Left hindlimb (tissue), 1 donor: ENCODE measurements at places on chromosomes 16 and 17.

DNA sequence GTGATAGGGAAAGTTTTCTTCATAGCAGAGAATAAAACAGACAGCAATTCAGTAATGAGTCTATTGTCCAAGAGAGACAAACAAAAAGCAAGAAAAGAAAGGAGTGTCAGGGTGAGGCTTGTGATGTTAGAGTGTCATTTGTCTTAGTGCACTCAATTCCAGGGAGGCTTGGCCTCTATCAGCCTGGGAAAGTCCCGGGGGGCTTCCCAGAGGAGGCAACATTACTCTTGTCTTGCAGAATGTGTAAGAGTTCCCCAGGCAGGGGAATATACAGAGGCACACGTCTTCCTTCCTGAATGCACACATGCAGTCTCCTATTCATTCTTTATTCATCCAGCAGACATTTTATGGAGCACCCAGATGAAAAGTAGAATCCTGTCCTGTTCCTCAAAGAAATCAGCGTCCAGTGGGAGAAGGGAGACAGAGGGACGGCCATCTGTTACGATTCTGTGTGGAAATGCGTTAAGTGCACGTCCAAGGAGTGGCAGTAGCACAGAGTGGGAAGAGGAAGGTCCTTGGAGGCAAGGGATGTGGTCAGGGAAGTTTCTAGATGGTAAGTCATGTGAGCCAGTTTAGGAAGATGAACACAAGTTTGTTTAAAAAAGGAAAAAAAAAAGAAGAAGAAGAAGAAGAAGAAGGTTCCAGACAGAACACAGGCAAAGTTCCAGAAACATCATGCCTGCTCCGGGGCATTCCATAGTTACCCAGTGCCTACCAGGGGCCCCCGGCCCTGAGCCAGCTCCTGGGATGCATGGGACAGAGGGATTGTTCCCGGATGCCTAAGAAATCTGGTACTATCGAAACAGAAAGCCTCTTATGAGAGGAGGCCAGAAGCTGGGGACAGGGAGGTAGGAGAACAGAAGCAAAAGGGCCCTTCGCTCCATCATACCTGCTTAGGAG, 21.1 kb downstream of the CACNG4 start:
- no peak for DNase-seq

GRCh38 chr17:48671697-48672171, 45.6 kb upstream of the HOXB9 start:
- DNase-seq: peak; percentile 79

- DNase-seq: no peak
Measured at GRCh38 chr17:20159406-20160069, 150.4 kb downstream of the SPECC1 start.

- DNase-seq: no peak
Measured at GRCh38 chr17:65584604-65585521, 23.4 kb upstream of the AXIN2 start.

- no peak for DNase-seq
Measured at GRCh38 chr16:89973654-89974335, 25.2 kb downstream of the DEF8 start.

GRCh38 chr16:52114379-52114778, 432.6 kb downstream of the TOX3 start:
- DNase-seq: no peak

DNA sequence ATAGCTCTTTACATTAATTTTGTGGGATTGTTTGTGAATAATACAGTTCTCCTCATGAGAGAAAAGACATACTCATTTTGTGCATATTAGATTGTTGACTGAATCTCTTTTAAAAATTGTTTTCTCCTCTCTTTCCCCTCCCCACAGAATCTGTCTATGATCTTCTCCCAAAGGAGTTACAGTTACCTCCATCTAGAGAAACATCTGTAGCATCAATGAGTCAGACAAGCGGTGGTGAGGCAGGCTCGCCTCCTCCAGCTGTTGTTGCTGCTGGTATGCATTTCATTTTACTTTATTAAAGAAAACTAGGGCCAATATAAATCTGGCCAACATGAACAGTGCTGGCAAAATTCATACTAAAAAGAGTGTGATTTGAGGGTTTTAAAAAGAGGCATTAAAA, 60.5 kb downstream of the NFAT5 start:
- DNase-seq: no peak

DNA sequence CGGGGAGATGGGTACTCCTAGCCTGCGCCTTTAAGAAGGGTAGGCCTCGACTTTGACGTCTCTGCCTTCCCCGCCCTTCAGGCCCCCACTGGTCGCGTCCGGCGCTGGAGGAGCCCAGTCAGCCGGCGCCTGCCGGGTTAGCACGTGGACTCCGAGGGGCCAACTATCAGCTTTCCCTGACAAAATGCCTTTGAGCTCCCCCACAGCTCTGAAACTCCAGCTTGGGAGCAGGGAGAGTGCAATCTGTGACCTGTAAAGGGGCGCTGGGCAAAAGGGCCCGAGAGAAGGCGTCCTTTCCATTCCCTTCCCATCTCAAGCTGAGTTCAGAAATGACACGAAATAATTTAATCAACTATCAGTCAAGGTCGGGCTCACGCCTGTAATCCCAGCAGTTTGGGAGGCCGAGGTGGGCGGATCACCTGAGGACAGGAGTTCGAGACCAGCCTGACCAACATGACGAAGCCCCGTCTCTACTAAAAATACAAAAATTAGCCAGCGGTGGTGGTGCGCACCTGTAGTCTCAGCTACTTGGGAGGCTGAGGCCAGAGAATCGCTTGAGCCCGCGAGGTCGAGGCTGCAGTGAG, 2.3 kb upstream of the SLC25A39 start:
- DNase-seq: peak; percentile 97

GRCh38 chr17:73390221-73390620, 78.4 kb upstream of the CDC42EP4 start:
- DNase-seq: no peak

DNA sequence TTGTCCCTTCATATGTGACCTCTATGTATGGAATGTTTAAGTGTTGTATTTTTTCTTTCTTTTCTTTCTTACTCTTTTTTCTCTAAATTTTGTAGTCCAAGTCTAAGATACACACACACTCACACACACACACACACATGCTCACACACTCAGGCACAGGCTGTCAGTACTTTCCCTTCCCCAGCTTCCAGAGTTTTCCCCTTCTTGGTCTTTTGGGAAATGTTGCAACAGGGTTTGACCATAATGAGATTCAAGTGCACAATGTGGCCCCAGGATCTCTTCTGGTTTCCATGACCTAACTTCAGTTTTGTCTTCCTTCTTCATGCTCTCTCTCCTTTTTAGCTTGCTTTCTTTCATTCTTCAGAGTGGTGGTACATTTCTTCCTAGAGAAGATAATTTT, 289.8 kb upstream of the FOXF1 start:
- DNase-seq: no peak

GRCh38 chr17:5468075-5468473, 708 bp downstream of the DHX33 start:
- no peak for DNase-seq

- DNase-seq: no peak
Measured at GRCh38 chr16:72493716-72494415, 321.9 kb upstream of the PMFBP1 start.

- no peak for DNase-seq
Measured at GRCh38 chr17:59292174-59292523, 39.3 kb upstream of the YPEL2 start.

GRCh38 chr16:52976539-52977167, 76.0 kb downstream of the CHD9NB start:
- no peak for DNase-seq

- no peak for DNase-seq
Measured at GRCh38 chr17:72710202-72710601, 382.3 kb downstream of the SLC39A11 start.

GRCh38 chr17:66365903-66366302, 63.5 kb downstream of the PRKCA start:
- DNase-seq: no peak

GRCh38 chr16:10080051-10080772, 102.0 kb downstream of the GRIN2A start:
- DNase-seq: no peak

- DNase-seq: no peak
Measured at GRCh38 chr17:20236578-20237227, 227.5 kb downstream of the SPECC1 start.

DNA sequence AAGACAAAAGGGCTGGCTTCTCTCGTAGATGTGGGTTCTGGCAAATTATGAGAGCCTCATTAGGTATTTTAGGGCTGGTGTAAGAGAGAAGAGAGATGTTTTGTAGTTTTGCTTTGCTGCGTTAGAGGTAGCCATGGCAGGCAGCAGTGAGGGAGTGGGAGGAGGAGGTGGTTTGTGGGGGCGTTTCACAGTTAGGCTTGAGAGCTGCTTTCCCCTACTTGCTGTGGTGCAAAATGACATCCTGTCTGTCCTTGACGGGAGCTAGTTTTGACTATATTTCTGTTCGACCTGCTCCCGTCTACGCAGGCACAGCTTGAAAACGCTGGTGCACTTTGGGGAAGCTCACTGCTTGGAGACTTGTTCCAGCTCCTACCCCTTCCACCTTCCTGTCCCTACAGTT, 75.5 kb downstream of the SLC5A11 start:
- no peak for DNase-seq

DNA sequence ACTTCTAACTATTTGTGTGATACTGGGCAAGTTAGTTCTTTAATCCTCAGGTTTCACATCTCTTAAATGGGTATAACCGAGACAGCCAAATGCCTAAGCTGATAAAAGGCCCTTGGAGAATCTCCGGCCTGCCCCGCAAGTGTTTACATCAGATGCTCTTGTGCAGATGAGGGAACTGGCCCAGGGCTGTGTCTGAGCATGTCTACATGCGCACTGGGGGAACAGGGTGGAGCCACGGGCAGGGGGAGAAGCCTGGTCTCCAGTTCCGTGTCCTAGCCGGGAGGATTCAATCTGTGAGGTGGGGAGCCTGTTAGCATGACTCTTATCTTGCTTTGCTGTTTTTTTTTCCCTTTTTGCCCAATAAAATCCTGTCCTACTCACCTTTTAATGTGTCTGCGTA, 222.9 kb downstream of the CDH8 start:
- no peak for DNase-seq

DNA sequence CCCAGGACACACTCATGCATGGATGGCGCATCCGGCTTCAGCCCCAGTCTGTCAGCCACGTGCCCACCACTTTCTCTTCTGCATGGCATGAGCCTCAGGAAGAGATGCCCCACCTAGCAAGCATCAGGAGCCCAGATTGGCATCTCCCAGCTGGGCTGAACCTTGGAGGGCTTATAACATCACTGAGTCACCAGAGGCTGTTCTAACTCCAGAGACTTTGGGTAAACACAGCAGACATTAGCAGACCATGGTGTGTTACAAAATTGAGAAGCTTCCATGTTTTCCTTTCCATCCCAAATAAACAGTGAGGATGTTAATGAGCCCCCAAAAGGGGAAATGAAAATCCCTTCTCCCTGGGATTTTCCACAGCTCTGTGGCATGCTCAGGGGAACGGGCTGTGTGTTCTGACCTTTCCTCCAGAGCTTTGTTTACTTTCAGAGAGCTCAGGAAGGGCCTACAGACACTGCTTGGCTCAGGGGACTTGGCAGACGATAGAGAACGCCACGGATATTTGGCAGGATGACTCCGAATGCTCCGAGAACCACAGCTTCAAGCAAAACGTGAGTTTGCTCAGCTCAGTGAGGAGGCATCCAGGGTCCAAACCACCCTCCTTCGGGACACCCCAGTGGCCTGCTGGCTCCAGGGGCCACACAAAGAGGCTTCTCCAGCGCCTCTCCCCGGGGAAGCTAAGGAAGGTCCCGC, 16.5 kb downstream of the GLP2R start:
- DNase-seq: no peak

GRCh38 chr17:3535253-3535995, 22.2 kb downstream of the TRPV3 start:
- DNase-seq: peak; percentile 83

GRCh38 chr16:24580665-24581064, 41.3 kb downstream of the RBBP6 start:
- no peak for DNase-seq

GRCh38 chr17:41632482-41633105, 8.2 kb upstream of the KRT17 start:
- no peak for DNase-seq

GRCh38 chr17:80152081-80152702, 5.3 kb upstream of the EIF4A3 start:
- DNase-seq: no peak

DNA sequence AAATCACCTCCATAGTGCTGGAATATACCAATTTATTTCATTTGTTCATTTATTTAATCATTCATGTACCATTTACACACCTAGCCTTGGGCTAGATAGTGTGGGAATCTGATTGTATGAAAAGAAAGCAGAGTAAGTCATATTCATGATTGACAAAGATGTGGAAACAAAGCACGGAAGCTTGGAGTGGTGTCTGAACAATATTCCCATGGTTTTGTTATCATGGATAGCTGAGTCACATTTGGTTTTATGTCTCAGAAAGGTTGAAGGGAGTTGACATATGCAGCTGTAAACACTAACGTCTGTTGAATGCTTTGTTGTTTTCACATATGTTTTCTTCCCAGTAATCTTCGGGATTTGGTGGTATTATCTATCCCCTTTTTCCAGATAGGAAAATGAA, 76.6 kb downstream of the MAP2K4 start:
- DNase-seq: no peak

DNA sequence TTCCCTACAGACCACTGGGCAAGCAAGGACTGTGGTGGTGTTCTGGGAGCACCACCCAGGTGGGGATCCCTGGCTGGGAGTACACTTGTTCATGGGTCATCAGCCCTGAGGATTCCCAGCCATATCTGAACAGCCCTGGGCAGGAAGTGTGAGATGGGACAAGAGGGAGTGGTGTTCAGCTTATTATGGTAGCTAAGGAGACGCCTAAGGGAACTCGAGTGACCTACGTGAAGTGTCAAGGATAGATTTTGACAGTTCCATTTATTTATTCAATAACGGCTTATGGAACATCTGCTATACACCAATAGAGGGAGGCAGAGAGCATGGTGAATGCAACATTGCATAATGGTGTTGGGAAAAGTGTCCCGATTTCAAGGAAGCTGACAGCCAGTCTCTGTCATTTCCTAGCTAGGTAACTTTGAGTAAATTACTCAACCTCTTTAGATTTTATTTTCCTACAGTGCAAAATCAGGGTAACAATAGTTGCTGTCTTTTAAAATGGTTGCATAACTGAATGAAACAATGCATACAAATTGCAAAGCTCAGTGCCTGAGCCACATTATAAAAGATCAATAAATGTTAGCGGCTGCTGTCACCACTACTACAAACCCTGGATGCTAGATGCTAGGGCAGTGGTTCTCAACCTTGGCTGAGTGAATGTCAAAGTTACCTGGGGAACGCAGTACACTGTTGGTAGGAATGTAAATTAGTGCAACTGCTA, 534.1 kb downstream of the GRIN2A start:
- DNase-seq: no peak

- no peak for DNase-seq
Measured at GRCh38 chr16:56603589-56603988, 4.8 kb upstream of the MT2A start.

- DNase-seq: no peak
Measured at GRCh38 chr17:76431509-76431908, 21.4 kb downstream of the UBE2O start.

- DNase-seq: no peak
Measured at GRCh38 chr16:22031483-22032083, 23.7 kb downstream of the MOSMO start.

DNA sequence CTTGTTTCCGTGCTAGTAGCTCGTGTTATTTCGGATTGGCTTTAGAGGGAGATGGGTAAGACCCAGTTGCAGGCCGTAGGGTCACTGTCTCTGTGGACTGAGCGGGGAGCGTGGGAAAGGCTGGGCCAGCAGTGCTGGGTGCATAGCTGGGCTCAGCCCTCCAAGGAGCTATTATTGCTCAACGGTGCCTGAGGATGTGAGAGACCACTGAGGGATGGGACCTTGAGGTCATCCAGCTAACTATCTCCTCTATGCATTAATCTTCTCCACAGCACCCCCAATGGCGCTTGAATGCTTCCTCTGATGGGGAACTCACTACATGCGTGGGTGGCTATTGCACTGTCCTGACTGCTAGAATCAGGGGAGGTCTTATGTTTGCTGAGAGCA, 126.1 kb upstream of the FOXF1 start:
- no peak for DNase-seq
